ENCODE measurements at places on chromosomes 6 and 20.
A peak's percentile ranks its signal among the peaks of the same experiment; 100 is the strongest.

GRCh38 chr6:108616973-108617372 is 56.3 kb downstream of the FOXO3 start:
- no peak for DNase-seq

- no peak for DNase-seq
Observed at GRCh38 chr6:157099912-157100593, 223.3 kb downstream of the TMEM242 start.

GRCh38 chr6:44169154-44169553 is 10.5 kb downstream of the CAPN11 start:
- no peak for DNase-seq

GRCh38 chr20:16018881-16019280 is 554.4 kb downstream of the KIF16B start:
- DNase-seq, result peak; percentile 7

DNA sequence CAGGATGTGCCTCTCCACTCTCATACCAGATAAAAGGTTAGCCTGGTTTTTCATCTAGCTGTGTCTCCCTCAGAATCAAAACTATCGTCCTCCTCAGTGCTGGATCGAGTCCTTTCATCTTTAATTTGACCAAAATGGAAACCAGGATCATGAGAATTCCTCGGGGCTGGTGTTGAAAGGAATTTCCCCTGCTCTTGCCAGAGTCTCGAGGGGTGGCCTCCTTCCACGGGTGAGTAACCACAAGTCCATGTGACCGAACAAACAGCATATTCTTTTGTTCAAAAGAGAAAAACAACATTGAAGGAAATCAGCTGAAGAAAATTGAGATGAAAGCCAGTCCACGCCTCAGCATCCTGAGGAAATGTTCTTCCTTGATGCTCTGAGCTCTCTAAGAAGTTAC is 165.9 kb upstream of the CDYL start:
- DNase-seq, result peak; percentile 74

DNA sequence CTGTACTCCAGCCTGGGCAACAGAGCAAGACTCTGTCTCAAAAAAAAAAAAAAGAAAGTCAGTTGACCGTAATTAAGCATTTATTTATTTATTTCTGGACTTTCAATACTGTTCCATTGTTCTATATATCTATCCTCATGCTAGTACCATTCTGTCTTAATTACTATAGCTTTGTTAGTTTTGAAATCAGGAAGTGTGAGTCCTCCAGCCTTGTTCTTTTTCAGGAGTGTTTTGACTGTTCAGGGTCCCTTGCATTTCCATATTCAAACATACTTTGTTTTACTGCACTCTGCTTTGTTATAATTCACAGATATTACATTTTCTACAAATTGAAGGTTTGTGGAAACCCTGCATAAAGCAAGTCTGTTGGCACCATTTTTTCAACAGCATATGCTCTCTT is 36.7 kb upstream of the ASXL1 start:
- DNase-seq, result no peak

DNA sequence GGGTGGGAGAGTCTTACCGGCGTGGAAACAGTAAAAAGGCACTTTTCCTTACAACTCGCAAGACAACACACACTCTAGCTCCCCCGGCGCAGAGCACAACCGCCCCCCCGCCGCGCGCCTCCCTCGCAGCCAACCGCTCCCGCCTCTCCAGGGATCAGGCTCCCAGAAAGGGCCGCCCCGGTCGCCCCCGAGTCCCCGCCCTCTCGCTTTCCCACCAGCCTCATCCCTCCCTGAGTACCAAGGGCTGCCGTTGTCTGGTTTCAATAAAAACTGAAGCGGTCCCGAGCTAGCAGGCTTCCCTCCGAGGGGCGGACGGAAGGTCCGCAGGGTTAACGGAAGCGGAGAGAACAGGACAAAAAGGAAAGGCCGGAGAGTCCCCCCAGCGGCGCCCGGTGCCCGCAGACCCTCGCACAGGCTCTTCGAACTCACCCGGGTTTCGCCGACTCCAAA is 804 bp downstream of the ELOVL5 start:
- DNase-seq, result peak; percentile 53

DNA sequence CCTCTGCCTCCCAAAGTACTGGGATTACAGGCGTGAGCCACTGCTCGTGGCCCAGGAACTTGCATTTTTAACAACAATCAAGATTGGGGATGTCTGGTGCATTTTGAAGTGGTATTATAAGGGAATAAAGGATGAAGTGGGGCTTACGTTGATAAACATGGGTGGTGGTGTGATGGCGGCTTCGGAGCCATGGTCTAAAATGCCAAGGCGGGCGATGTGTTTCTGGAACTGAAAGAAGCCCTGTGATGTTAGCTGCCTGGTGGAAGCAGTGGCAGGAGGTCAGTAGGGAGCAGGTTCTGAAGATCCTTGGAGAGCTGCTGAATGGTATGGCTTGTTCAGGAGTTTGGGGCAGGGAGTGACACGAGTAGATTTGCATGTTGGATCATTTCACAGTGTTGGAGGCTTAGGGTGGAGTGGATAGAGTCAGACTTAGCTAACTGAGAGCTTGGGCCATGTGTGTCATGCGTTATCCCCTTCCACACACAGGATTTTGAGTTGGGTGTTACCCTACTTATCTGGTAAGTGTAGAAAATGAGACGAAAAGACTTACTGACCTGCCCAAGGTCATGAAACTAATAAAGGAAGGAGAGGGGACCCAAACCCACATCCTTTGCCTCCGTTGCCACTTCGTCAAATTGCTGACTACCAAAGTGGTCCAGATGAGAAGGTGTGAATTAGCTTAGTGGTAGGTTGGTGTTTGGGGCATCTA is 1.5 kb downstream of the NELFCD start:
- DNase-seq, result no peak

DNA sequence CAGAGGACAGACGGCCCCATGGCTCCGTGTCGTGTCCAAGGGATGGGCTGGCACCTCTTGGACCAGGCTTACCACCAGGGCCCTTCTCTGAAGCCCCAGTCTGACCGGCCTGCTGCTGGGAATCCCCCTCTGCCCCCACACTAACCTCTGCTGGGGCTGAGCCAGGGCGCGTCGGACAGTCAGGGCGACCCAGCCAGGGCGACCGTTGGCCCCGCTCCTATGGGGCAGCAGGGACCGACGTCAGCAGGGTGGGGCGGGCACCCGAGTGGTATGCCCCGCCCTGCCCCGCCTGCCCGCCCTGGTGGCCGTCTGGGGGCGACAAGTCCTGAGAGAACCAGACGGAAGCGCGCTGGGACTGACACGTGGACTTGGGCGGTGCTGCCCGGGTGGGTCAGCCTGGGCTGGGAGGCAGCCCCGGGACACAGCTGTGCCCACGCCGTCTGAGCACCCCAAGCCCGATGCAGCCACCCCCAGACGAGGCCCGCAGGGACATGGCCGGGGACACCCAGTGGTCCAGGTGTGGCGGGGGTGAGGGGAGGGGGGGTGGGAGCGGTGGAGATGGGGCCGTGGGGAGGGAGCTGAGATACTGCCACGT is at the start of gene SLC17A9:
Gene SLC17A9 (plus strand): TSS at position 337 of the 595 bp plus-strand sequence. CDS start 122 bp downstream, at position 459.
- DNase-seq, result peak; percentile 18

DNA sequence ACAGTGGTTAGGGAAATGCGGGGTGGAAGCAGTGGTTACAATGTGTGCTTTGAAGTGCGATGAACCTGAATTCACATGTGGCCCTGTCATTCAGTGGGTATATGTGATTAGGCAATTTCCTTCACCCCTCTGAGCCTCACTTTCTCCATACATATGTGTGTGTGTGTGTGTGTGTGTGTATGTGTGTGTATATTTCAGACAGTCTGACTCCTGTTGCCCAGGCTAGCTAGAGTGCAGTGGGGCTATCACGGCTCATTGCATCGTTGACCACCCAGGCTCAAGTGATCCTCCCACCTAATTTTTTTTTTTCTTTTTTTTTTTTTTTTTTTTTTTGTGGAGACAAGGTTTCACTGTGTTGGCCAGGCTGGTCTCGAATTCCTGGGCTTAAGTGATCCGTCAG is 6.3 kb downstream of the PPP1R14C start:
- DNase-seq, result no peak

GRCh38 chr6:127119102-127120022 is 891 bp downstream of the RSPO3 start:
- DNase-seq, result no peak

- peak; percentile 42 for DNase-seq
Observed at GRCh38 chr6:128507337-128508310, 12.8 kb downstream of the PTPRK start.

GRCh38 chr6:158411998-158412397 is 99.7 kb downstream of the TULP4 start:
- DNase-seq, result no peak

DNA sequence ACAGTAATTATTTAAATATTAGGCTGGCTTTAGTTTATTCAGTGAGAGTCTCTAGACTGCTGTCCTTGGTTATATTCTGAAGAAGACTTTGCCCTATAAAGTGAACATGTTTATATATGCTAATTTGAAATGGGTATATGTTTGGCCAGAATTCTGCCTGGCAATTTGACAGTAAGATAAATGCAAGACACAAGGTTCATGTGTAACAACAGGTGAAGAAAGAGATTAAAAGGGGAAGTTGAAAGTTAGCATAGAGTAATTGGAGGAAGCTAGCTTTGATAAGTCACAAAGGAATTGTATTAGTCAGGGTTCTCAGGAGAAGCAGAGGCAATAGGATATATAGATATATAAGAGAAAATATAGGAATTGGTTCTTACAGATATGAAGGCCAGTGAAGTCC is 191.4 kb downstream of the CENPW start:
- no peak for DNase-seq

DNA sequence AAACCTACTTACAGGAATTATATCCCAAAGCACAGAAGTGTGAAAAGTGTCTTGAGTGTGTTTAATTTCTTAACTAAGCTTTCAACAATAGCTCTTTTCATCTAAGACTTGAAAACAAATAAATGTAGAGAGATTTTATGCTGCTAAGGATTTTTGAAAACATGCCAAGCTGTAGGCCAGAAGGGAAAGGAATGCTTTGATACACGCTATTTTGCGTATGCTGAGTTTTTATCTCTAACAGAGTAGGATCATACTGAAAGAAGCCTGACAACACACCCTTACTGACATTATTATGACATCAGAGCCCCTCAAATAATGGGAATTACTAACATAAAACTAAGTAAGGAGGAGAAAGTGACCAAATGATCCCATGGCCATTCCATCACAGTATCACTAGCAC is 265.5 kb downstream of the KHDC1L start:
- peak; percentile 31 for DNase-seq

DNA sequence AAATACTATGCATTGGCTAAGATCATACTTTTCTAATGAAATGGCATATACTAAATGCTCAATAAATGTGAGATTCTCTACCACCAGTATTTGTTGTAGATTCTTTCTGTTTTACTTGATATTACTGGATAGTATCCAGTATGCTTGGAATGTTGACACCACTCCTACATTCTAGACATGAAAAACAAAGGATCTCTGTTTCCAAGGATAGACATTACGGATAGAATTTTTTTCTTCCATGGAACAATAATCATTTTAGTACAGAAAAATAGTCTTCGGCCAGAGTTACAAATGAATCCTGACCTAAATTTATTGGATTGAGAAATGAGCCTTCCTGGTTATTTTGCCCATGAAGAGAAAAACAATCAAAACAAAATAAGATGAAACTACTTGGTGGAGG is 258.2 kb upstream of the NT5E start:
- DNase-seq, result no peak

- peak; percentile 62 for DNase-seq
Observed at GRCh38 chr6:84774157-84774984, 10.0 kb upstream of the TBX18 start.

GRCh38 chr20:46634528-46634927 is 16.7 kb downstream of the SLC13A3 start:
- no peak for DNase-seq

- no peak for DNase-seq
Observed at GRCh38 chr20:50636601-50637540, 54.5 kb downstream of the RIPOR3 start.

DNA sequence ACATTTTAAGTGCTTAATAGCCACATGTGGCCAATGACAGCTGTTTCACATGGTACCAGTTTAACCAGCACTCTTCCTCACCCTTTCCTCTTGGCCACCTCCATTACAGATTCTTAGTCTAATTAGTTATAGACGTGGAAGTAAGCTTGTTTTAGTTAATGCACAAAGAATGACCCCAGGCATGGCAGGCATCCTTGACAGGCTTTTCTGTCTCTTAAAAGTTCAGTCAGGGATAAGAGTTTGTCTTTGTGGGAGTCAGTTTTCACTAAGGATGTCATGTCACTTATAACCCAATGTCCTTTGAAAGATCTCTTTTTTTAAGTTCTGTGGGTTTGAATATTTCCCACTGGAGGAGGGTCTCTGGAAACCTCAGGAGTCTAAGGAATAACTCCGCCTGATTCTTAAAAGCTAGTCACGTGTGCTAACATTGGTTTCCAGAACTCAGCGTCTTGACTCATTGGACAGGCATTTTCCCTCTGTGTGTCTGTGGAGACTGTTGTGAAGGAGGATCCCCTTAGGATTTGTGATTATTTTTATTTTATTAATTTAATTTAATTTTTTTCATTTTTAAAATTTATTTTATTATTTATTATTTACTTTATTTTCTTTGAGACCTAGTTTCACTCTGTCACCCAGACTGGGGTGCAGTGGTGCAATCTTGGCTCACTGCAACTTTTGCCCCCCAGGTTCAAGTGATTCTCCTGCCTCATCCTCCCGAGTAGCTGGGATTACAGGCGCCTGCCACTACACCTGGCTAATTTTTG is 171.4 kb downstream of the ZFAND3 start:
- DNase-seq, result peak; percentile 87
